ENCODE measurements at places on chromosomes 11 and 22.

DNA sequence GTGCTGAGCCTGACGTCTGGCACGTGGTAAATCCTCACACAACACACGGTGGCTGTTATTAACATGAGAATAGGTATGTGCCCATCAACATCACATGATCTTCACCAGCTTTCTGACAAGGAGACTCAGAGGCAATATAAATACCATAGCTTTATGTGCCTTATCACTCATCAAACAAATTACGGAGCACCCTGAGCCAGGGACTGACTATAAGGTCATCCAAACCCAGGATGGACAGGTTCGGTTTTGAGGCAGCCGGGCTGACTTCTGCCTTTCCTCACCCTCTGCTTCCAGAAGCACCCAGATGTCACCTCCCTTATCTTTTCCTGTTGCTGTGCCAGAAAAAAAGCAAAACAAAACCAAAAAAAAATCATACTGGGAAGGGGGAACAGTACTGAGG, 5.7 kb upstream of the PLAAT3 start:
- DNase-seq: no peak

DNA sequence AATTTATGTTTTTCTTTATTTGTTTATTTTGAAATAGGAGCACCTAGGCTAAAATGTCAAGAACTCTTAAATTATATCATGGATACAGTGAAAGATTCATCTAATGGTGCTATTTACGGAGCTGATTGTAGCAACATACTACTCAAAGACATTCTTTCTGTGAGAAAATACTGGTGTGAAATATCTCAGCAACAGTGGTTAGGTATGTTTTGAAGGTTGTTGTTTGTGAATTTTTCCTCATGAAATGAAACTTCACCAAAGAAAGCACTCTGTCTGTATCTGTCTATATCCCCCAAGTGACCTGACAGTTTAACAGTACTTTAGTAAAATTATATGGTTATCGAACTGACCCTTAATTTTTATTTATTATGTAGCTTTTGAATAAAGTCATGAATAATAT, 12.8 kb downstream of the ATM start:
- no peak for DNase-seq

DNA sequence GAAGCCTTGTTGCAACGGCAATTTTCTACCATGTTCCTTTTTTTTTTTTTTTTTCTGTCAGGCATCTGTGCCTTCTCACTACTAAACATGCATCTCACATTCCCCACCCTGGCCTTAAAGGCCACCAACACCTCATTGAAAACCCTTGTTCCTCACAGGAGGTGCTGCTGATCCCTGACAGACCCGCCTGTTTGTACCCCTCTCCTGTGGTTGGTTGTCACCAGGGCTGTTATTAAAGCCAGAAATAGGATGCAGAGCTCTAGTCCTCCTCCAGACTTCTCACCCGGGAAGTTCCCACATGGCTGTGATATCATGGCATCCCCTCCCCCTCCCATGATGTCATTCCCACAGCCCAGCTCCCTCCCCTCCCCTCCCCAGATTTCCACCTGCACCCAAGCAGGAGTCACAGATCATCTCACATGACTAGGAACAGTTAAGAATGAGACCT, 302.8 kb upstream of the NCAM1 start:
- DNase-seq: no peak

DNA sequence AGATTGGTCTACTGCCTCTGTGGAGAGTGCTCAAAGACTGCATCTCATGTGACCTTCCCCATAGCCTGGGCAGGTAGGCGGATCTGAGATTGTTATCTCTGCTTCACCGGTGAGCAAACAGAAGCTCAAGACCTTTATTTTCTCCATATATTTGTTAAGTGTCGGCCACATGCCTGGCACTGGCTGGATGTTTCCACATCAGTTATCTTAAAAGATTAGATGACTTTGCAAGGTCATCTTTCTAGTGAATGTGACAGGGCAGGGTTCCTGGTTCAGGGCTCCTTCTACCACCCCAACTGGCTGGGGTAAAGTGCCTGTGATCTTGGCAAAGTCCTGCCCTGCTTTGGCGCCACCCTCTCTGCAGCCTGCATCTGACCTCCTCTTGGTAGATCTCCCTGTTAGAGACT, 125.0 kb downstream of the CCDC81 start:
- DNase-seq: no peak

GRCh38 chr11:132048040-132048439, 677.6 kb downstream of the NTM start:
- no peak for DNase-seq

- DNase-seq: no peak
These were observed 125.5 kb downstream of the C11orf87 start for GRCh38 chr11:109547356-109548027.

DNA sequence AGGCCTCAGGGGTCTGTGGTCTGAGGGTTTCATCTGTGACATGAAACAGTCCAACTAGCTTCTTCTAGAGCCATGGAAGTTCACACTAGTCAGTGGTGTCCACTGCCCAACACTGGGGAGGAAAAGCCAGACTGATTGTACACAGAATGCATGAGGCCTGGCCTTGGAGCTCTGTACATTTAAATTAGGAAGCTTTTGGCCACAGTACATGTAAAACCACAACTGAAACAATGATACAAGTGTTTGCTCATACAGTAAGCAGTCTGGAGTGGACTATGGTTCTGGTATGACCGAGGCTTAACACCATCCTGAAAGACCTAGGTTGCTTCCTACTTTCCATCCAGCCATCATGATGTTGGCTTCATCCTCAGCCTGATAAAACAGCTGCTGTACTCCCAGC, 73.8 kb upstream of the SESN3 start:
- DNase-seq: no peak

DNA sequence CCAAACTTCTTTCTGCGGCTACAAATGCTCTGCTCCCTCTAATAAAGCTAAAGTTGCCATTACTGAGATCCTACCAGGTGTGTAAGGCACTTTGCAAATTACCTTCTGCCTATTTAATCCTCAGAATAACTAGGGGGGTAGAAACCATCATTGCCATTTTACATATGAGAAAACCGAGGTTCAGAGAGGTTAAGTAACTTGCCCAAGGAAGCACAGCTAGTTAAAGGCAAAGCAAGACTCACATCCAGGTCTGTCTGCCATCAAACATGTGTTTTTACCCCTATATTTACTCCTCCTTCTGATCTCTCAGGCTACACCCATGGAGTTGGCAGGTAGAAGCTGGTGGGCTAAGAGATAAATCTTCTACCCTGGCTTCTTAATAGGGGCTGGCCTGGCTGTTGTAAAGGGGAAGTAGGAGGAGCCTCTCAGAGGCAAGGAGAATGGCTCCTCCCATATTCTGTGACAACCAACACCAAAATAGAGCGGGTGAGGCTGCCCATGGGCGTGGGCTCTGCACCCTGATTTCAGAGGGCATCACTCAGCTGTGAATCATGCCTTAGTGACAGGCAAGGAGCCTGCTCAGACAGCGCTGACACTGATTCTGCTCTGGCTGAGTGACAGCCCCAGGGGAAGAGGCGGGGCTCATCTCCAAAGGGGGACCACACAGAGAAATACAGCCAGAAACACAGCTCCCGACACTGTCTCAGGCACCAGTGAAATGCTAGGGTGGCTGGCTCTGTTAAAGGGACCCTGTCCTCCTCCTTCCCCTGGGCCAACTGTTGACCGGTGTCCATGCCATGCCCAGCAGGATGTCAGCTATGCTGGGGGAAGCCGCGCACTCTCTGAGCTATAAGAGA, 106.8 kb downstream of the ABTB2 start:
- peak; percentile 64 for DNase-seq

GRCh38 chr22:25100948-25101347, 98.7 kb upstream of the CRYBB3 start:
- no peak for DNase-seq

DNA sequence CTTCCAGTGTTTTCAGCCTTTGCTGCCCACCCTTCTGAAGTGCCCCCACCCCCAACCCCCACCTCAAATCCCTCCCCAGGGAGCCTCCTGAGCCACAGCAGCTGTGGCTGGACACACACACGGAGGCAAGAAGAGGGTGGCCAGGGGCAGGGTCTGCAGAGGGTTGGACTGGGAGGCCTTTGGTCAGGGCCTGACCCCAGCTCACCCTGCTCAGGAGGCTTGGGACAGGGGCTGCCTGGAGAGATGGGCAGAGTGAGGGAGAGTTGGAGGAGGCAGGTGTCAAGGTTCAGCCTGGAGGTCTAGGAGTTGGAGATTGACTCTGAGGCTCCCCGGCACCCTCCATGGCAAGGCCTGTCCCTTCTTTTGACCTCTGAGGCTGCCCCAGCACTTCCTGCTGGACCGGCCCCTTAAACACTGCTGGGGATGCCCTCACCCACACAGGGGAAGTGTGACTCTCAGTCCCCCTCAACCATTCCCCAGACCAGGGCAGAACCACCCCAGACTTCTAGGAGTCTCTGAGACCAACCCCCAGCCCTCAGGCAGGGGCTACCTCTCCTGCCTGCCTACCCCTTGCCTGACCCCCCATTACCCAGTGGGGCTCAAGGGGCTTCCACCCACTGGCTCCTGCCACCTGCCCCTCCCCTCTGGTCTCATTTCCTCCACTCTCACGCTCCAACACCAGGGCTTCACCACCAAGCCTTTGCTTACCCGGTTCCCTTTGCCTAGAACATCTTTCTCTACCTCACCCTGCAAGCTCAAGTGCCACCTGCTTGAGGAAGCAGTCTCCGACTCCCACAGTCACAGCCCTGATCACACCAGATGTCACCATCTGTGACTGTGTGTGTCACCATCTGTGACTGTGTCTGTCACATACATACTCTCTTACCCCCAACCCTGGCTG, 8.6 kb downstream of the ARAP1 start:
- DNase-seq: no peak

DNA sequence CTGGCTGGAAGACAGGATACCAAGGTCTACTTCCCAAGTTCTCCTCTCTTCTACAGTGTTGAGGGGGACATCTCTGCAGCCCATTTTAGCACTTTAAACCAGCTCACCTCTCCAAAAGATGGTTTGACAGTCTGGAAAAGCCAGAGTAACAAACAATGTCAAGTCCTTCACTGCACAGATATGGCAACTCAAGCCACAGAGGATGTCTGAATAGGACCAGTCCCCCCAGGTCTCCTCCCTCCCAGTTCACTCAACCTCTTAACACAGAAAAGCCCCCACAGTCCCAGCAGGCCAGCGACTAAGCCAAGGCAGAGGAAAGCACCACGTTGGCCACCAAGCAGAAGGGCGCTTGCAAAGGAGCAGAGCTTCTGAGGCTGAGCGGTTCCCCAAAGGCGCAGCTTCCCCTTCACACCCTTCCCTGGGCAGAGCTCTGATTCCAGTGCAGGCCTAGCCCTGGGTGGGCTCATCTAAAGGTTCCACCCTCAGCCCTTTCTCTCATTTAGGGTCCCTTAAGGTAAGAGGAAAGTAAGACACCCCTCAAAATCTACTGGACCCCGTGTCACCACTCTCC, 62.7 kb downstream of the PAK1 start:
- no peak for DNase-seq

- no peak for DNase-seq
These were observed 25.0 kb downstream of the ARHGAP8 start for GRCh38 chr22:44777364-44777755.

DNA sequence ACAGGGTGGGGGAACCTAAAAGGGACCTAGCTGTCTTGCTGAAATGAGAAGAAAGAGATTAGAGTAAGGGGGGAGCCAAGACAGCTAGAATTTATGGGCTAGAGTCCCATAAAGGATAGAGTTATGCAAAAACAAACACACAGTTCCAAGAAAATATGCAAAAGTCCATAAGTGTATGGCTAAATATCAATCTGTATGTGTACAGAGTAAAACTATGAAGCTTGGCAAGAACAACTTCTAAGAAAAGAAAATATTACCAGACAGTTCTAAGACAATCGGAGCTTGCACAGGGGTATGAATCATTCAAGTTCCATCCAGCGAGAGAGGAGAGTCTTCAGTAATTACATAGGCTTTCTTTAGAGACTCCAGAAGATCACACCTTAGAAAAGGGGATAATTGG, 41.8 kb downstream of the GDPD4 start:
- DNase-seq: no peak

GRCh38 chr11:122559734-122560382, 95.7 kb upstream of the UBASH3B start:
- no peak for DNase-seq

- DNase-seq: no peak
These were observed 13.2 kb downstream of the ASPHD2 start for GRCh38 chr22:26442086-26442756.

DNA sequence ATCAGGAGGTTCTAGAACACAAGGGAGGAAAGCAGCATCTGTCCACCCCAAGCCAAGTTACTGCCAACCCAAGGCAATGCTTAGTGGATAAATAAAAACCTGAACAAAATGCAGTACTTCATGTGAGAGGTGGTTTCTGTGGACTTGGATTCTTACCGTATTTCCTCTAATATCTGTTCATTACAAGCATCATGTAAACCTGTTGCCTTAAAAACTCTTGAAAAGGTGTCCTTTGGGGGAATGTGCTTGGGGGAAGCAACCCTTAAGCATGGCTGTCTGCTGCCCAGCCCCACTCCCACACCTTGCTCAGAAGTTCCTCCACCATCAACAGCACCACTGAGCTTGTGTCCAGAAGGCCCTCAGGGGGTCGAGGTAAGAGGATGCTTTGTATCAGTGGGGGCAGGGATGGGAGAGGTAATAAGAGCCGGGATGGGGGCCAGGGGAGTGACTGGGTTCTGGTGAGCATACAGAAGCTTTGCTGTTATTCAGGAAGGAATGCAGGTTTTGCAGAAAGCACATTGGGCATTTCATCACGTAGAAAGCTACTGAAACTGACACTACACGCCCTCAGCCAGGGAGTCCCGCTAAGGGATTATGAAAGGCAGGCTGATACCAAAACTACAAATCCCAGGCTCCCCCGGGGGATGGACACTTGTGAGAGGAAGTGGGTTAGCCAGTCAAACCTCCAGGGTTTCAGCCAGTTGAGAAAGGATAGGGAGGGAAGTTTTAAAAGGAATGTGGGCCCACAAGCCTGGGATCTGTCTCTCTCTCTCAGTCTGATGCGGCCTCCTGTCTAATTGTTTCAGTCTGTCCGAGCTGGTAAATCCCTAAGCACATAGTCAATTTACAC, 52.0 kb downstream of the KCNJ1 start:
- DNase-seq: no peak

- DNase-seq: no peak
These were observed 29.0 kb downstream of the TIMP3 start for GRCh38 chr22:32830473-32830872.

- no peak for DNase-seq
These were observed 21.1 kb upstream of the MYRF start for GRCh38 chr11:61731211-61731951.

DNA sequence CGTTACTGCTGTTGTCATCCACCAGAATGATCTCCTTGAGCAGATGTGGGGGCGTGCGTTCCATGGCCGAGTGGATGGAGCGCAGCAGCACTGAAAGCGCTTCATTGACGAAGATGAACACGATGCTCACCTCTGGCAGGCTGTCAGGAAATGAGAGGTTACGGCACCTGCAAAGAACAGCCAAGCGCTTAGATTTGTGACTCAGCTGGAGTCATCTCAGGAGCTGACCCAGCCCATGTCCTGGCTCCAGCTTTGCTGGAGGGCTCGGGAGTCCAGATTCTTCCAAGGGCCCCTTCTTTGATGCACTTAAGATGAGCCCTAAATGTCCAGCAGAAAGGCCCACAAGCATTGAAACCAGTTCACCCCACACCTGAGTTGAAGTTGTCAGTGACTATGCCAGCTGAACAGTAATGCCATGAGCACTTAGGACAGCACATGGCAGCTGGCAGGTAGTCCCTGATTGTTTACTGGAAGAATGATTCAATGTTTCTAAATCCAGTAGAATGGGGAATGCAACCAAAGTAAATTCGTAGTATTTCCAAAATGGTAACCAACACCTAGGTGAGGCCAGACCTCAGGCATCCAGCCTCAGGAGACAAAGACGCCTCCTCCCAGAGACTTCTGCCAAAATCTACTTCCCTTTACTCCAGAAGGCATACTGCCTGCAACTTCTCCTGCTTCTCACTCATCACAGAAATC, 79.7 kb upstream of the CSNK2A3 start:
- no peak for DNase-seq
